ENCODE measurements at places on chromosomes 5 and 9.

- no peak for DNase-seq
These were observed 2.9 kb downstream of the NRARP start for GRCh38 chr9:137299203-137299565.

- DNase-seq = no peak
These were observed 12.6 kb upstream of the CCNG1 start for GRCh38 chr5:163424836-163425235.

DNA sequence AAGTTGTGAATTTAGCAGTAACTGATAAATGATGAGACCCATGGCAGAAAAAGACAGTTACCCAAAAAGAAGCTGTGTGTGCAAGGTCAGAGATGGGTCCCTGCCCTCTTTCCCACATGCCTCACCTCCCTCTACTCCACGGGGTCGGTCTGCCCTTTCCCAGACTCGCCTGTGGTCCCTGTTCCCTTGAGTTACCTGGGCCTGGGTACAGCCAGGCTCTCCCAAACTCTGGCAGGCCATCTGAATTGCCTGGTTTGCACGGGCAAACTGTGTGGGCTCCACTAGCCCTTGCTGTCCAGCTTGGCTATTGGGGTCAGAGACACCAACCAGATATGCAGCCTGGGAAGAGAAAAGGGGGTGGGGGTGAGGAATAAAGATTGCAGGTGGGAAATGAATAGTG, 18.4 kb upstream of the TPM2 start:
- no peak for DNase-seq

DNA sequence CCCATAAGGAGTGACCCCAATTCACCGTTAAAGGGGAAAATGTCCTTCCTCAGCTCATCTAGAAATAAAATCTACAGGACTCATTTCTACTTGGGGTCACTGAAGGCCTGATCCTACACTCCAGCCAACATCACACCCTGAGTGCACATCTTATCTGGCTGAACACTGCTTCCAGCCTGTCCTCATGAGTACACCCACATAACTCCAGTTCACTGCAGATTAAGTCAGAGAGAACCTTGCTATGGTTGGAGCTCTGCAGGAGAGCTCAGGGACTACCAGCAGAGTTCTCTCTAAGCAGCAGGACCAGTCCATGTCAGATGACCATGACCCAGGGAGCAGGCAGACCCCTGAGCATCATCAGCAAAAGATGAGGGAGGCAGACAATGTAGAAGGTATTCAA, 126.9 kb upstream of the MAP3K1 start:
- no peak for DNase-seq

- no peak for DNase-seq
These were observed 1879.2 kb upstream of the CDH9 start for GRCh38 chr5:28917631-28918030.

DNA sequence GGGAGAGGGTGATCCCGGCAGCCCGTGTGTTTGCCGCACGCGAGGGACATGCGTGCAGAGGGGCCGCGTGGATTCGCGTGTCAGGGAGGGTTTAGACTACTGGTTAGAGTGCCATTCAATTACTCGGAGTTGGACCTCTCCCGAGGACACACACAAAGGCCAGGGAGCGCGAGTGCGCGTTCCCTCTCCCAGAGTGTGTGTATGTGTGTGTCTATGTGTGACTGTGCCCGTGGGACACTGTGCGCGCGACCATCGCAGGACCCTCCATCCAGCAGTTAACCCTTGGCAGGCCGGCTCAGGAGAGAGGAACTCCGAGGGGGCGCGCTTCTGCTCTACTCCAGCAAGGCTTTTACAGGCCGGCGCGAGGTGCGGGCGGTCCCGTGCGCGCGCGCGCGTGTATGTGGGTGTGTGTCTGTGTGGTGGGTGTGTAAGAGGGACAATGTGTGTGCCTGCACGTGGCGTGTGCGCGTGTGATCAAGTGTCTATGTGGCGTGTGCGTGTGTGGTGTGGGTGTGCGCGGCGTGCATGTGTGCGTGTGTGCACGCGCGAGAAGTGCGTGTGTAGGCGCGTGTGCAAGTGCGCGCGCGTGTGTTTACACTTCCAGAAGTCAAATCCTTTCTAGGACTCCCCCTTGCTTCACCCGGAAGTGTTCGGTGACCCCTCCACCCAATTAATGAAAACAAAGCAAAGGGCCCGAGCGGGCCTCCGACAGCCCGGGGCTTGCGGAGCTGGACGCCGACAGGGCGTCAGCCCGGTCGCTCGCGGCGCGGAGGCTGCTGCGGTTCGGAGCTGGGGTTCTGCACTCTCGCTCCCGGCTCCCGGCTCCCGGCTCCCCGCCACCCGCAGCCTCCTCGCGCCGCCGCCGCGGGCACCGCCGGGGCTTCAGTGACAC, 75.3 kb upstream of the TBCA start:
- no peak for DNase-seq

- DNase-seq = no peak
These were observed 357.1 kb upstream of the PRR16 start for GRCh38 chr5:120106912-120107525.

All from NCI-H2081 treated with DMSO at 0.1 percent for 48 hours (cell line).